ENCODE measurements at places on chromosomes 7 and 10.
A peak's percentile ranks its signal among the peaks of the same experiment; 100 is the strongest.

GRCh38 chr7:76310102-76310957 lies 7.9 kb downstream of the HSPB1 start:
- no peak for DNase-seq

- DNase-seq: no peak
Measured at GRCh38 chr7:94296881-94297280, 97.8 kb upstream of the COL1A2 start.

GRCh38 chr10:5814110-5815107 lies 1.2 kb upstream of the GDI2 start:
- DNase-seq: no peak

DNA sequence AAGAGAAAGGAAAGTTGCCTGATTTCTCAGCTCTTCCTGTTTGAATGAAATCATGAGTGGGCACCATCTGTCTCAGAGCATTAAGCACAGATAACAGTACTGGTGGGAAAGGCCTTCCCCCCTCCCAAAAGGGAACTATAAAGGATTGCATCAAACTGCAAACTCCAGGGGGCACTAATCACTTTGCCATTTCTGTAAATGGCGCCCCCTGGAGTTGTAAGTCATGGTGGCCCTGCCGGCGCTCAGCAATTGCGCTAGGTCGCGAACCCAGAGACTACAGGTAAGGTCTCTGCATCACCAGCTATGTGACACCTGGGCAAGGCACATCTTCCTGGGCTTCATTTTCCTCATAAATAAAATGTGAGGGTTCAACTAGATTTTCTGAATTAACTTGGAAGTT lies 11.1 kb downstream of the LRRC4 start:
- DNase-seq: no peak

DNA sequence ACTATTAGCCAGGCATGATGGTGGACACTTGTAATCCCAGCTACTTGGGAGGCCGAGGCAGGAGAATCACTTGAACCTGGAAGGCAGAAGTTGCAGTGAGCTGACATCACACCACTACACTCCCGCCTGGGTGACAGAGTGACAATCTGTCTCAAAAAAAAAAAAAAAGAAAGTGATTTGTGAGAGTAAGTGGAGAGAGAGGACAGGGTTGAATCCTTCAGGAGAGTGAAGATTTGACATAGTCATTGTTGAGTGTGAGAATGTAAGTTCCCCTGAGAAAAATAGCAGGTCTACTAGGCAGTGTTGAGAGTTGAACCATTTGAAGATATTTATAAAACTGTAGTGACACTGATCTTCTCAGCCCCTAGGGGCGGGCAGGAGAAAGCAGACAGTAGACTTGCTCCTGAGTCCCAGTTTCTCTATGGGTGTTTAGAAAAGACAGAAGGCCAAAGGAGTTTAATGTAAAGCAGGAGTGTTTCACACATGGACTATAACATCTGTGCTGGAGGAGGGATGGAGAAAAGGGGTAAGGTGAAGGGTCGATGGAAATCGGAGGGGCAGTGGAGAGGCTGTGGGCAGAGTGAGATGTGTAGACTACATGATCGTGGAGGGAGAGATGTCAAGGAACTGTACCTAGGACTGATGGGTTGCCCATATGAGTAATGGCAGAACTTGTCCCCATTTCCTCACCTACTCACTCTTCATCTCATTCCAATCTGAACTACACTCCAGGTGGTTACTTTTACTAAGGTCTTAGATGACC lies 13.7 kb upstream of the LAMB4 start:
- no peak for DNase-seq

DNA sequence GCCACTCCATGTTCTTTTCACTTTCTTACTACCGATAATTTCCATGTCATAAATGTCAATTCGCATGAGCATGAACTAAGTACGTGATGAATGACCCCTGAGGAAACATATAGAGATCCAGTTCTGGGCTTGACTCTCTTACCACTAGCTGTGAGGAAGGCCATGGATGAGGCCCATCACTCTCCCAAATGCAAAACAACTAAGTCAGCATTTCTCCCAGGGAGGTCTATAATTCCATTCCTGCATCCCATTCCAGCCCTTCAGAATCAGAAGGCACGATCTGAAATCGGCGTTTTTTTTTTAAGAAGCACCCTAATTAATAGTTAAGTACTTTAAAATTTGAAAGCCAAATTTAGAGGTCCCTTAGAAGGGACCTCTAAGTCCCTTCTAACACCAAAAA lies 116.5 kb downstream of the CABCOCO1 start:
- no peak for DNase-seq

GRCh38 chr10:126140746-126141273 lies 244.4 kb downstream of the FANK1 start:
- DNase-seq: no peak

DNA sequence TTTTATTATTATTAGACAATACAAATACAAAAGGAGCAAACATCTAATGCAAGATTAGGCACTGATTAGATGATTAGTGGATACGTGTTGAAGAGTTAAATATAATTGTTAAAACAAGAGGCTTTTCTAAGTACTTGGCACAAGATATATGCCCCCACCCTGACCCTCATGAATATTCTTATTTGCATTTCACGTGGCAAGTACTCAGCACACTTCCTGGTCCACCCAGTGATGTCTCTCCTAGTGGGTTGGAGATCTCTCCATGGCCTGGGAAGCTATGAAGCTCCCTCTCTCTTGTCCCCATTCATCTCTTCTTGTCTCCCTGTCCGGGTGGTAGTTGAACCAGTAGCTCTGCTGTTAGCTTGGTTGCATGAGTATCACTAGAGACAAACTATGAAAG lies 375.3 kb downstream of the ADRA2A start:
- DNase-seq: no peak

GRCh38 chr7:32357535-32358277 lies 132.5 kb downstream of the LSM5 start:
- no peak for DNase-seq

GRCh38 chr7:22793593-22794462 lies 28.8 kb downstream of the TOMM7 start:
- DNase-seq: no peak

DNA sequence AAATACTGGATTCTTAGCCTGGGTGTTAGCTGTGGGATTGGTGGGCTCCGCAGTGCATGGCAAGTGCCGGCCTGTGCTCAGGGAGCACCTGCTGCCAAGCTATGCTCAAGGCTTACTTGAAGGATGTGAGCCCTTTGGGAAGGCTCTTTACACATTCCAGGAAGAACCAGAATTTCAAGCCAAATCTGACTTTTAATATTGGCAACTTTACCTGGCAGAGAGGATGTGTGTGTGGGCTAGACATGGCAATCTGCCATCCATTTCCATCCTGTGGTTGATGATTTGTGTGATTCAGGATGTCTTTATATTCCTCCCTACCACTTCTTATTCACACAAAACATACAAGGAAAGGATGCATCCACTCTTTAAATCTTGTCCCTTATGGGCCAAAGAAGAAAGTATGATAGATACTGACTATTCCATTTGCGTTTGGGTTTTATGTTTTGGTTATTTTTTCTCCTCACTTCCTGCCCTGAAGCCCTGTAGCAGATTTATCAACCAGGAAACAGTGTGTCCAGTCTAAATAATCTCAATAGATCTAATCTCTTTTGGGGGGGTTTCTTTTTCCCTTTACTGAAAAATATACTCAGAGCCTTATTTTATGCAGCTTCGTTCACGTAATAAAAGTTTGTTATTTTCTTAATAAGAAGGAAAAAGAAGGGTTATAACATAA lies 247.1 kb downstream of the COBL start:
- no peak for DNase-seq

DNA sequence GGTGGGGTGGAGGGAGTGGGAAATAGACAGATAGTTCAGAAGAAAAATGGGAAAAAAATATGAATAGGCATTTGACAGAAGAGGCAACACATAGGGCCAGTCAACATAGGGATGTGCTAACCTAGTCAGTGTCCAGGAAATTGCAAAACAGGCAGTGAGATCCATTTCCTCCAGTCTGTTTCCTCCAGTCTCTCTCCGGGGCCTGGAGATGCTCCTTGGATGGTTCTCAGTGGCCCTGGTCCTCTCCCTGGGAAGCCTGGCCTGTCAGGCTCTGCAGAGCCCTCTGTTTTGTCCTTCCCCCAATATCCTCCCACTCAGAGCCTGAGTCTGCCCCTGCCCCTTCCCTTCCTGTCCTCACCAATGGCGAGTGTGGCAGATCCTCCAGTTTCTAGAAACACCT lies 52.6 kb downstream of the SYPL1 start:
- no peak for DNase-seq

GRCh38 chr7:157662981-157663716 lies 326.3 kb downstream of the DNAJB6 start:
- no peak for DNase-seq

DNA sequence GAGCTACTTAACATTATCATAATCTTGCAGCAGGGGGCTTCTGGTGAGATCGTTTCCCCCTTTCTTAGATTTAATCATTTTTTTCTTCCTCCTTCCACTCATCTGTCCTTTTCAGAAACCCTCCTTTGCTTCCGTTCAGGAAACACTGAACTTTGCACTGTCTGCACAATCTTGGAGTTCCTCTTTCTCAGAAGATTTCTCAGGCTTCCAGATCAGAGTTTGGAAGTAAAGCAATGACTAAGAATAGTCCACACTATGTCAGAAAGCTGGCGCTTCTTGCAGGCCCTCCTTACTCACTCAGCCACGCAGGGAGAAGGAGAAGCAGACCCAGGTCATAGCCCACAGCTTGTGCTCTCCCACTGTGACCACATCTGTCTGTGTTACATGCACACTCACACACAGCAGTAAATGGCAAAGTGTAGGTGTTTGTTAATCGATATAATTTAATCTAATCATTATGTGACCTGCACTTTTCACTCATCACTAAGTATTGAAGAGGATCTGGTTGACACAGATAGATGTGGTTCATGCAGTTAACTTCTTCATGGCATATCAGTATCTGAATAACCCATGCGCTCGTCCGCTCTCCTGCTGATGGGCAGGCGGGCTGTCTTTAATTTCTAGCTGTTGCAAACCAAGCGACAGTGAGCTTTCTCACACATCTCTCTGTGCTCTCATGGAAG lies 30.2 kb downstream of the ALOX5 start:
- no peak for DNase-seq

DNA sequence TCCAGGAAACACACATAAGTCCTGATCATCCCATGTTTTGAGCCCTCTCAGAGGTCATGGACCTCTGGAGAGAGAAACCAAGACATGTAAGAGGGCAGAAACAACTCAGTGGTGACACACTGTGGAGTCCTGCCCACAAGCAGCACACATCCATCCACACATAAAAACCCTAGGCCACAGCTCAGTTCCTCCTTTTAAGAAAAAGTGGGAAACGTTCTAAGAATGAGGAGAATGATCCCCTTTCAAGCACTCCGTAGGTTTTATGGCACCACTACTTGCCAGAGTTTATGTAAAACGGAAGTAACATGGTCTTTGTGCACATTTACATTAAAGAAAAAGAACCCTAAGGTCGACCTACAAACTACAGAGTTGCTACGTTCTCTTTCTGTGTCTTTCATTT lies 19.9 kb downstream of the ATAD1 start:
- no peak for DNase-seq

GRCh38 chr7:1080252-1080920 lies 7.5 kb upstream of the GPER1 start:
- no peak for DNase-seq

GRCh38 chr10:90096196-90096595 lies 394.8 kb downstream of the KIF20B start:
- DNase-seq: no peak

DNA sequence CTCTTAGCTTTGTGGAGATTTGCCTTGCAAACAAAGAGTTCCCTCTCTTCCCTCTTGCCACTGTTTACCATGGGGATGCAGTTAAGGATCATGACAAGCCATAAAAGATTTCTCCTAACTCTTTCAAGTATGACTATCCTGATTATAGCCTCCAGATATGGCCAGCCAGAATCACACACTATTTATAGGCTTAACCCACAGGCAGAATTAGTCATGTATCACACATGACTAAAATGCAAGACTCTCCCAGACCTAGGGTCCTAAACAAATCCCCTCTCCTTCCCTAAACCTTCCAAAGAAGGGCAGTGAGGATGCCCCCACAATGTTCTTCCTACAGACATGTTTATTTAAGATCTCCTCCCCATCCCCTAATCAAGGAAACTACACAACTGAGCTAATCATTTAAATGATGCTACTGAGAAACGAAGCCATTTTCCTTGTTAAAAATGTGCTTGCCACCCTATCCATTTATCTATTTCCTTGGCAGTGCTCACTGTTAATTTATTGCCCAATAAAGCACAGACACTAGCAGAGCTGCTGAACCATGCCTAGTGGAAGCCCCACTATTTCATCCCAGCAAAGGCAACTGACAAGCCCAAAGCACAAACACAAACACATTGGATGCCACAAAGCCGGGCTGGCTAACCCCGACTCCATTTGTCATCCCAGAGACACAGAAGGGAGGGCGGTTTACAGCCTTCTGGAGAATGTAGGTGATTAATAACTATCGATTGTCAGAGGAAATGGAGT lies 363.4 kb downstream of the KCNMA1 start:
- peak; percentile 87 for DNase-seq

DNA sequence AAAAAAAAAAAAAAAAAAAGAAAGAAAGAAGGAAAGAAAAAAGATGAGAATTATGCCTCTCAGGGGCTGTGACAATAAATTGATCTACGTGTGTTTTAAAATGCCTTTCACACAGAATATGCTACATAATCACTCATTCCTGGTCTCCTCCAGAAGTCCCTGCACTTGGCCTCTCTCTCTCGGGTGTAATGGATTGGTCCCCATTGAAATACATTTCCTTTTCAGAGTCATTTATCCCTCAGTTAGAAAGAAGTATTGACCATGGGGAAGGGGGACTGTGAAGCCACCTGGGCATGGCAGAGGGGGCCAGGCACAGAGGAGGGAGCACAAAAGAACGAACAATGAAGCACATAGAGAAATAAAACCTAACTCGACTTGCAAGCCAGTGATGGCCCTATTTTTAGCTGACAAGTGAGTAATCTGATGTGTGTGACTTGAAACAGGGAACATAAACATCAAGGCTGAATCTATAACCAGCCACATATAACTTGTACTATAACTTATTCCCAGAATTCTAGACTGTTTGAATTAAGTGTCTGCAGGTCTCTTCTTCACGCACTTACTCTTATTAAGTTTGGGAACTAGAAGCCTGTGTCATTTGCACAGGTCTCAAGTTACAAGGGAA lies 490.8 kb downstream of the KCNMA1 start:
- no peak for DNase-seq

DNA sequence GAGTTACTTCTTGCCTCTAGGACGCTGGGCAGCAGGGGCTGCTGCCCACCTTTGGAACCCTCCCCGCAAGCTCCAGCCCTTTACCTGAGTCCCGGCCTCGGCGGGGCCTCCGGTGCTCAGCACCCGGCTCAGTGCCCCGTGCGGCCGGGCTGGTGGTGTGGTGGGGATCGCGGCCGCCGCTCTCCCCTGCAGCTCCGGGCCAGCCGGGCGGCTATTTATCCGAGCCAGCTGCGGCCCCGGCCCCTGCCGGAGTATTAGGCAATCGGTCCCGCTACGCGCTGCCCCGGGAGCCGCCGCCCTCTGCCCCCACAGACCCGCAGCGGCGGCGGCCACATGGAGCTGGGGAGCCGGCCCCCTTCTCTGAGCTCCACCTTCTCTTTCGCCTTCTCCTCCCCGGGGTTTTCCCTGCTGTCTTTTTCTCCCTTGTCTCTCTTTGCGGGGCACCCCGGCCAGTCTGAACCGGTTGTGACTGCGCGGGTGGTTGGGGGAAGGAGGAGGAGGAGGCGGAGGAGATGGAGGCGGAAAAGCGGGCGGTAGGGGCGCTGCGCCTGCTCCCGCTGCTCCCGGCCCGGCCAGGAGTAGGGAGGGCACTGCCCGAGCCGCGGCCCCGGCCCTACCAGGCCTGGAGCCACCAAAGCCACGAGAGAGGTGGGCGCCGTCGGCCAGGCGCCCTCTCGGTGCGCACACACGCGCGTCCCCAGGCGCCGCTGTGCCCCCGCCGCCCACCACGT lies at the start of gene SLC16A9:
SLC16A9 (minus strand) TSS at position 456 of the 731 bp plus-strand sequence. CDS start 25,559 bp downstream, outside the sequence.
- DNase-seq: no peak
